ENCODE measurements at places on chromosomes 7 and 10.
A peak's percentile ranks its signal among the peaks of the same experiment; 100 is the strongest.

DNA sequence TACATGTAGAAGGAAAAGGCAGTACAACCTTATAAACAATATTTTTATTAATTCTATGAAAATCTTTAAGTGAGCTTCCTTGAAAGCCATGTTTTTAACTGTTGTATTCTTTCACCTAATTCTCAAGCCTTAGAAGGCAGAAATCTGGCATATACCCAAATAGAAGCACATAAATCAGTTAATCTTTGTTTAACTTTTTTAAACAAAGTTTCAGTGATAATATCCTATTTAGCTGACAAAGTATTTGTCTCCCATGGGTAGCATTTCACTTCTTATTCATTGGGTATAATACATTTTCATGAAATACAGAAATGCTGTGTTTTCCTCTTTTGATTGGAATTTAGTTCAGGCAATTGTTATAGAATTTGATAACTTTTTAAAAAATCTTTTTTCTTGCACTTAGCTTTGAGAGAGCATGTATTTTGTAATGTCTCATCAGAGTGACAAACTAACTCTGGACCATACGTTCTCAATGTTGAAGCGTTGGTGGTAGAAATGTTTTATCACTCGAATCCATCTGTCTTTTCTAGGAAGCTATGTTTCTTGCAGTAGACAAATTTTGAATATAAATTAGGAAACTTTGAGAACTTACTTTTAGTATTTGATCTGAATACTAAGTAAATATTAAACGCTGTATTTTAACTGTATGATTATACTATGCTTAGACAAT is 78.1 kb downstream of the CREM start:
- no peaks in the 10 kb centered on the region for H3K27me3 ChIP-seq
- H3K27ac ChIP-seq, result no peak overlapping the region

DNA sequence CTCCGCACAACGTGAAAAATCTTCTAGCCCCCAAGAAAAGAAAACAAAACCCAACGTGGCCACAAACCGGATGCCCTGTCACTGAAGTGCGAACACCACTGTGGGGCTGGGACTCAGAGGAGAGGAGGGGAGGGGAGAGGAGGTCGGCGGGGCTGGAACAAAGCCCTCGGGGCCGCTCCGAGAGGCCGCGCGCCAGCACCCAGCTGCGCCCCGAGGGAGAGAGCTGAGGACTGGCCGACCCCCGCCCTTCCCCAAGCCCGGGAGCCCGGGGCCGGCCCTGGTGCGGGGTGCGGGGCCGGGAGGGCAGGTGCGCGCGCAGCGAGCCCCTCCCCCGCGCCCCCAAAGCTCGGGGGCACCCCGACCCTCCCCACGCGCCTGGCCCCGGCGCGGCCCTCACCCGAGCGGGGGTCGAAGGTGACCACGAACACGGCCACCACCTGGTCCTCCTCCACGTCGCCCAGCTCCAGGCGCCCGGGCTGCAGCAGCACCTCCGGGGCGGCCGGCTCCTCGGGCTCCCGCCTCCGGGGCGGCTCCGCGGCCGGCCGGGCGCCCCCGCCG is 398 bp downstream of the DENND11 start:
- H3K4me1 ChIP-seq, result peaks cover 37% of the 10 kb centered on the region
- DNase-seq, result peak; percentile 67
- peak overlapping the region; percentile 89 for H3K27ac ChIP-seq
- no peaks in the 10 kb centered on the region for H3K27me3 ChIP-seq
- peaks cover 2% of the 10 kb centered on the region for H3K36me3 ChIP-seq

GRCh38 chr7:945147-945555 is 9.3 kb downstream of the ADAP1 start:
- H3K4me1 ChIP-seq, result peaks cover 14% of the 10 kb centered on the region
- no peak for DNase-seq
- H3K36me3 ChIP-seq, result no peaks in the 10 kb centered on the region
- H3K27me3 ChIP-seq, result peaks cover 4% of the 10 kb centered on the region
- no peak overlapping the region for H3K27ac ChIP-seq

DNA sequence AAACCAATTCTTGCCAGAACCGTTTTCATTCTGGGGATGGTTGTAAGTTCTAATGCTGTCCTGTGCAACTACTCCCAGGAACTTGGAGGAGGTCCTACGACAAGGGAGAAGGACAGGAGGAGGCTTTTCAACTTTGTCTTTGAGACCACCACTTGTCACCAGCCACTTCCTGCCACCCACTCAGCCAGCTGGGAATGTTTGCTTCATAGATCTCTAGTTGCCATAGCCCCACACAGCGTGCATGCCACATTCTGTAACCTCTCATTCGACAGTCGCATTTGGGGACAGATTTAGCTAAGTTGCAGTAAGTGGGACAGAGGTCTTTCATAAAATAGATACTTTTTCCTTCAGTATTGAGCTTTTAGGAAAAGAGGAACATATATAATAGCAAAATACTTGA is 78.0 kb downstream of the TAF3 start:
- H3K27ac ChIP-seq, result no peak overlapping the region
- H3K4me1 ChIP-seq, result peaks cover 15% of the 10 kb centered on the region
- peaks cover 40% of the 10 kb centered on the region for H3K36me3 ChIP-seq
- no peak for DNase-seq
- H3K4me3 ChIP-seq, result no peak overlapping the region

DNA sequence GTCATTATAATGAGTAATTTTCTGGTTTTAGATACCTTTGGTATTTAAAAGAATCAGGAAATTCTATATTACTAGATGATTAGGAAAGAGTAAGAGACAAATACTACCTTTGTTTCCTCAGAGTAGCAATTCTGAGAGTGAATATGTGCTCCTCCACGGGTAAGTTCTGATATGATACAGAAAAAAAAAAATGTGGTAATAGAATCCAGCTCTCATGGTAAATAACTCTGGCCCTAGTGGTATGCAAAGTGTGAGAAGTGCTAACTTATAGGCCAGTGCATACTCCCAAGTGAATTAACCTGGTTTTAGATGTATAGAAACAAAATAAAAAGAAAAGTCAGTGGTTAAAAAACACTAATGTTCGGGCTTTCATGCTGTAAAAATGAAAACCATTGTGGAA is 512.6 kb upstream of the SEMA3D start:
- no peak for DNase-seq
- no peak overlapping the region for H3K4me3 ChIP-seq
- H3K27me3 ChIP-seq, result no peaks in the 10 kb centered on the region
- H3K36me3 ChIP-seq, result no peaks in the 10 kb centered on the region
- no peak overlapping the region for H3K27ac ChIP-seq
- H3K4me1 ChIP-seq, result no peaks in the 10 kb centered on the region

GRCh38 chr7:130887957-130888371 is 154.0 kb upstream of the KLF14 start:
- no peak overlapping the region for H3K4me3 ChIP-seq
- H3K27ac ChIP-seq, result peak overlapping the region; percentile 75
- peaks cover 5% of the 10 kb centered on the region for H3K4me1 ChIP-seq

DNA sequence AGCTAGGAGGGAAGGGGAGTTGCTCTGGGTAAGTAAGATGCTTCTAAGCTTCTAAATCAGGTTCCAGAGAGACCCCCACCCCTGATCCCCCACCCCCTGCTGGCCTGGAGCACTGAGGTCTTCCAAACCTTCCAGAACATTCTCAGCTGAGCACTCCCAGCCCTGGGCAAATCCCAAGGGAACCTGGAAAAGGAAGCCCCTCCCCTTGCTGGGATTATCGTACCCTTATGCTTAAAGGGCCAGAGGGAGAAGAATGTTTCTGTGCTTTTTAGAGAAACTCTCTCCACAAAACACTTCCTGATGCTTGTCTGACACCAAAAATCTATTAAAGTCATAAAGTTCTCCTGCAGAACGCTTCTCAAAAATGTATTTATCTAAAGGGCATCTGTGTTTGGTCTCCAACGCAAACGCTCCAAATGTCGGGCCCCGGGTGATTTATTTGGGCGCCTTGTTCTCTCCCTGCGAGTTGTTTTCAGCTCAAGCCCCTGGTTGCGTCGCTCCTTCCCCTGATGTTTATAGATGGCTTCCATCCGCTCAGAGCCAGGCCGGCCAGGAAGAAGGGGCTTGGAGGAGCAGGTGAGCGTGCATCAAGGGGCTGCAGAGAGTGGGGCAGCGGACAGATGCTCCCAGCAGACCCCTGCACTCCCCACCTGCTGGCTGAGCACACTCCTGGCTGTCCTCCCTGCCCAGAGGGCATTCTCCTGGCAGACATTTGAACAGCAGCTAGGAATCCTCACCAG is 8.2 kb upstream of the RET start:
- no peak for DNase-seq
- no peak overlapping the region for H3K27ac ChIP-seq
- H3K4me1 ChIP-seq, result no peaks in the 10 kb centered on the region
- H3K27me3 ChIP-seq, result peaks cover 6% of the 10 kb centered on the region
- H3K36me3 ChIP-seq, result no peaks in the 10 kb centered on the region
- no peak overlapping the region for H3K4me3 ChIP-seq

DNA sequence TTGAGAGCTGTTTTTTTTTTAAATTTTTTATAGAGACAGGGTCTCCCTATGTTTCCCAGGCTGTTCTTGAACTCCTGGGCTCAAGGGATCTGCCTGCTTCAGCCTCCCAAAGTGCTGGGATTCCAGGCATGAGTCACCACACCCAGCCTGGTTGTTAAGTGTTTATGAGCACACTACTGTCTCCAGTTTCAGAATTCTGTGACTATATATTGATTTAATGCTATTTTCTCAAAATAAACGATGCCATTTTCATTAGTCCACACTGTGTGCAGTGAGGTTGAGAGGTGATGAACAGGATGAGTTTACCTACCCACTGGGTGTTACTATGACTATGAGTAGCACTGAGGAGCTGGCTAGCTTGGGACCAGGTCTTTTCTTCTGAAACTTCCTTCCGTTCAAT is 110.9 kb upstream of the FAM180A start:
- no peak overlapping the region for H3K4me3 ChIP-seq
- H3K4me1 ChIP-seq, result peaks cover 5% of the 10 kb centered on the region
- peaks cover 2% of the 10 kb centered on the region for H3K36me3 ChIP-seq
- no peak for DNase-seq

GRCh38 chr10:78042058-78042751 is 8.5 kb downstream of the RPS24 start:
- H3K4me1 ChIP-seq, result peaks cover 34% of the 10 kb centered on the region
- no peak overlapping the region for H3K4me3 ChIP-seq
- peaks cover 31% of the 10 kb centered on the region for H3K36me3 ChIP-seq
- H3K27ac ChIP-seq, result peak overlapping the region; percentile 73
- no peaks in the 10 kb centered on the region for H3K27me3 ChIP-seq
- no peak for DNase-seq

DNA sequence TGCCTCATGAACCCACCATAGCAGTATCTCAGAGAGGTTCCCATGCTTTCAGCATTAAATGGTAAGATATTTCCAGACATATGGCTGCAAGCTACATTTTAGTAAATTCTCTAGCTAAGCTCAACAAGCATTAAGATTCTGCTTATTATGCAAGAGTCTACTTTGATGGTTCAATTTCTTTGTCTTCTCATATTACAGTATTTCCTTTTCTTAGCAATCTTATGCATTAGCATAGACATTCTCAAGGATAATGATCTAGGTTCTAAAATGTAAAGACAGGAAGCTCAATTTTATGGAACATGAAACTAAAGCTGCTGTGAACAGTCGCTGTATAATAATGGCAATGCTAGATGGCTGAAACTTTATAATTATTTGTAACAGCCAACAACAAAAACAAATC is 39.2 kb downstream of the MEOX2 start:
- no peak for DNase-seq
- no peaks in the 10 kb centered on the region for H3K36me3 ChIP-seq
- no peak overlapping the region for H3K4me3 ChIP-seq
- no peak overlapping the region for H3K27ac ChIP-seq
- no peaks in the 10 kb centered on the region for H3K4me1 ChIP-seq
- H3K27me3 ChIP-seq, result no peaks in the 10 kb centered on the region

DNA sequence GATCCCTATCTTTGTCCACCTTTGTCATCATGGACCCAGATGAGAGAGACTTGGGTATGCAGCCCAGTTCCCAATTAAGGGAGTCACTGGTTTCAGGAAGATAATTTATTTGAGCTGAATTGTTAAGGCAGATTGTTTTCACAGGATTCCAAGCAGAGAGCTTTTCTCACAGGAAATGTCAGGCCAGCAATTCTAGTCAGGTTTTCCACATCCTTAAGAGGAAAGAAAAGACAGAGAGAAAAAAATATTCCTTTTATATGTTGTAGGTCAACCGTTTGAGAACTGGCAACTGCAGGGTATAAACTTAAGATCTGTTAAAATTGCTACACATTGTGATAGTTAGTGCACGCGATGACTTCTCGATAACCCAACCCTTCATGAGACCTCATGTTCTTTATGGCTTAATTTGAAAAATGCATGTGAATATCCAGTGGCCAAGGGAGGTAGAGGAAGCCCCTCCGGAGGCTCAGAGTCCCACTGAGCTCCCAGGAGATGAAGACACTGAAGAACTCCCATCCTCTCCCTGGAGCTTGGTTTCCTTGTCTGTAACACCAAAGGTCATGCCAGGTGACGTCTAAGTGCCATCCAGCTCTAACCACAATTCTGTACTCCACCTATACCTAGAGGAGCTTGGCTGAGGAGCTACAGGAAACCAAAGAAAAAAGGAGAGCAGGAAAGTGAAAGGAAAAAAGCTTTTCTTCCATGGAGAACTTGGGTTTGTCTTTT is 45.6 kb downstream of the MINDY4 start:
- H3K27me3 ChIP-seq, result no peaks in the 10 kb centered on the region
- no peaks in the 10 kb centered on the region for H3K36me3 ChIP-seq
- no peak overlapping the region for H3K4me3 ChIP-seq
- no peaks in the 10 kb centered on the region for H3K4me1 ChIP-seq
- H3K27ac ChIP-seq, result no peak overlapping the region
- no peak for DNase-seq

DNA sequence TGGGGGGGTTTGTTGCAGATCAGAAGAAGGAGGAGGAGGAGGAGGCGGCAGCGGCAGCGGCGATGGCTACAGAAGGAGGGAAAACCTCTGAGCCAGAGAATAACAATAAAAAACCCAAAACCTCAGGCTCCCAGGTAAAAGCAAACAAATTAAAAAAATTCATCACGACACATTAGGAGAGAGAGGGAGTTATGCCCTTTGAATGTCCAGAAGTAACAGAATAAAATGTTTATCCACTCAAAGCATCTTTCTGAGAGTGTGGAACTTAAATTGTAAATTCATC is 717 bp downstream of the SP4 start:
- H3K4me3 ChIP-seq, result peak overlapping the region; percentile 100
- peaks cover 17% of the 10 kb centered on the region for H3K36me3 ChIP-seq
- H3K27ac ChIP-seq, result peak overlapping the region; percentile 97
- no peaks in the 10 kb centered on the region for H3K27me3 ChIP-seq

GRCh38 chr7:71402684-71403083 is 270.7 kb downstream of the GALNT17 start:
- DNase-seq, result no peak
- no peaks in the 10 kb centered on the region for H3K36me3 ChIP-seq
- H3K4me1 ChIP-seq, result no peaks in the 10 kb centered on the region

DNA sequence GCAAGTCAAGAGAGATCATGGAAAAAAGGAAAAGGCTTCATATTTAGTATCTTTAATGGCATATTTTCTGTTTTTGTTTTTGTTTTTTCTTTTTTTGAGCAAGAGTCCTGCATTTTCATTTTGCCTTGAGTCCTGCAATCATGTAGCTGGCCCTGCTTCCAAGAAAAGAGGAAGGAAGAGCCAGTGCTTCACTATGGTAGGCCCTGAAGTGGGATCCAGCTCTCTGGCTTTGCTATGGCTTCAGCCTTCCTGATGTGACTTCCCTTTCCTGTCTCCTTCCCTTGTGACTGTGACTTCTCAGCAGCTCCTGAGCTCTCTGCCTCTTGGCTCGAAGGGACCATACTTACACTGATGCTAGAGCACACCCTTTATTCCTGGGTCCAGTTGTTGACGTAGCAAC is 512.3 kb downstream of the INHBA start:
- DNase-seq, result no peak
- H3K27me3 ChIP-seq, result no peaks in the 10 kb centered on the region
- no peak overlapping the region for H3K4me3 ChIP-seq
- H3K36me3 ChIP-seq, result no peaks in the 10 kb centered on the region
- no peaks in the 10 kb centered on the region for H3K4me1 ChIP-seq

Measured in memory B cell (primary cell).